ENCODE measurements at places on chromosomes 3 and 15. TPM values are rescaled to one million over a fixed set of nuclear protein-coding genes. Genes with fewer than 3 reads are reported as not detected.

DNA sequence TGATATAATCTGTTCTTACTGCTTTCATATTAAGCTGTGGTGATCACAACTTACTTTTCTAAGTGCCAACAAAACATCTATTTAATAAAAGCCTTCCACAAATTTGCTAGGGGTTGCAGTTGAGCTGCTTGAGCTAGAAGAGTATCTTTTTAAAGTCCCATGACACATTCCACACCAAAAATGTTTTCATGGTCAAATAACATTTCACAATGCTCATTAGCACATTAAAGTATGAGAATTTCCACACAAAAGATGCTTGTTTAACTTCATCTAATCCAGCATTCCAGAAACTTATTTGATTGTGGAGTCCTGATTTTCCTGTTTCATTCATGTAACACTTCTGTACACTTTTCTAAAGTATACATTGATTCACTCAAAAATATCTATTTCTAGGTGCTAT lies 876.1 kb upstream of the CFAP20DC start:
- no peak for ATAC-seq

- ATAC-seq, result no peak
Measured at GRCh38 chr15:39321977-39322376, 258.9 kb upstream of the THBS1 start.

The VPS8 gene
- total RNA-seq, result 57.3 TPM

GRCh38 chr15:51414256-51414860 lies 72.9 kb downstream of the GLDN start:
- no peak for ATAC-seq

The TERB2 gene
- total RNA-seq, result not detected

Data from motor neuron (in vitro differentiated cells).